NCI-H2107 (cell line): ENCODE measurements at places on chromosomes 3 and 15.

GRCh38 chr3:9193211-9193610 is 56.2 kb downstream of the SRGAP3 start:
- no peak for DNase-seq

DNA sequence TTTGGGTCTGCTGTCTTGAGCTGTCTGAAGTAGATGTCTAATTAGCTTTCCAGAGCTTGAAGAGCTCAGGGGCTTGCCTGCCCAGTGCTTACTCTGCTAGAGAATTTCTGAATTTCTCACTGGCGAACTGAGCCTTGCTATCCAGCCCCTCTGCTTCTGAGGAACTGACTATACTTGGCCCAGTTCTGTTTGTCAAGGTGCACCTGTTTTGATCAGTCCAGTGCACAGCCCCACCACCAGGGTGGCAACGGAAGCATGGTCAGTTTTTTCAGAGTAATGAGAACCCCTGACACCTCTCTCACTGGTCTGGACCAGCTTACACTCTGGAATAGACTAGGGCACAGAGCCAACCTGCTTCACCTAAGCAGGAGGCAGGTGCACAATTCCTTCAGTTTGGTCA is 25.2 kb downstream of the ITGB5 start:
- DNase-seq = no peak

- peak; percentile 41 for DNase-seq
These were observed 34.8 kb downstream of the CCNL1 start for GRCh38 chr3:157125101-157125500.

GRCh38 chr3:71443332-71443731 is 140.2 kb downstream of the FOXP1 start:
- no peak for DNase-seq

DNA sequence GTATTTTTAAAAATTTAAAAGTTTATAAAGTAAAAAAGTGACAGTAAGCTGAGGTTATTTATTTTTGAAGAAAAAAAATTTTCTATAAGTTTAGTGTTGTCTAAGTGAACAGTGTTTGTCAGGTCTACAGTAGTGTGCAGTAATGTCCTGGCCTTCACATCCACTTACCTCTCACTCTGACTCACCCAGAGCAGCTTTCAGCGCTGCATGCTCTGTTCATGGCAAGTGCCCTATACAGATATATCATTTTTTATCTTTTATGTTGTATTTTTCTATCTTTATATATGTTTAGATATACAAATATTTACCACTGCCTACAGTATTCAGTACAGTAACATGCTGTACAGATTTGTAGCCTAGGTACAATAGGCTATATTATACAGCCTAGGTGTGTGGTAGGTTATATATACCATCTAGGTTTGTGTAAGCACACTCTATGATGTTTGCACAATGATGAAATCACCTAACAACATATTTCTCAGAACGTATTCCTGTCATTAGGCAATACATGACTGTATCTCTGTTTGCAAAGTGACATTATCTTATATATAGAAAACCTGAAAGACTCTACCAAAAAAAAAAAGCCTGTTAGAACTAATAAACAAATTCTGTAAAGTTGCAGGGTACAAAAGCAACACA is 75.9 kb upstream of the TMC3 start:
- no peak for DNase-seq

DNA sequence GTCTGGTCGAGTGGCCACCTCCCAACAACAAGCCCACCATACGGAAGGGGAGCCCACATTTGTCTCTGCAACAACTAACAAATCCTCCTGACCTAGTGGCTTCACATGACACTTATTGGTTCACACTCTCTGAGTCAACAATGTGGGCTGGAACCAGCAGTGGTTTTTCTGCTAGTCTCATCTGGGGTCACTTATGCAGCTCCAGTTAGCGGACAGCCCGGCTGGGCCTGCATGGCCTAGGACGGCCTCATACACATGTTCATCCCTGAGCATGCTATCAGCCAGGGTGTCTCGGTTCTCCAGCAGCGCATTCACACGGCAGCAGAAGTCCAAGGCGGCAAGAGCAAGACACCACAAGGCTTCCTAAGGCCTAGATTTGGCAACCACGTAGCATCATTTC is 281.7 kb downstream of the XXYLT1 start:
- DNase-seq = no peak

DNA sequence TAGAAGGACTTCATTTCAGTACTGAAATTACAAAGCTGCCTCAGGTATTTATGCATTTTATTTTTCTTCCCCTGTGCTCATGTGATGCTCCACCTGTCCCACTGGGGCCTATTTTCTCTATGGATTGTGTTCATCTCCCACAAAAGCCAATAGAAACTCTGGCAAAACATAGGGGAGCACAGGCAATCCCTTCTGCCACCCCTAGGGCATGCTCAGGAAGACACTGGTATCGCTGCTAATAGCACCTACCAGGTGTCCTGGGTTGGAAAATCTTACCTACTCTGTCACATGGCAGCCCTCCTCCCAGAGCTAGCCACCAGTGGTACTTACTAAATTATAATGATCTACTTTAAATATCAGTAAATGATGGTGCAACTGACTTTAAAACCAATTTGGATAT is 427.4 kb downstream of the FGF12 start:
- no peak for DNase-seq

GRCh38 chr15:89802986-89803824 is 11.4 kb downstream of the ANPEP start:
- no peak for DNase-seq

DNA sequence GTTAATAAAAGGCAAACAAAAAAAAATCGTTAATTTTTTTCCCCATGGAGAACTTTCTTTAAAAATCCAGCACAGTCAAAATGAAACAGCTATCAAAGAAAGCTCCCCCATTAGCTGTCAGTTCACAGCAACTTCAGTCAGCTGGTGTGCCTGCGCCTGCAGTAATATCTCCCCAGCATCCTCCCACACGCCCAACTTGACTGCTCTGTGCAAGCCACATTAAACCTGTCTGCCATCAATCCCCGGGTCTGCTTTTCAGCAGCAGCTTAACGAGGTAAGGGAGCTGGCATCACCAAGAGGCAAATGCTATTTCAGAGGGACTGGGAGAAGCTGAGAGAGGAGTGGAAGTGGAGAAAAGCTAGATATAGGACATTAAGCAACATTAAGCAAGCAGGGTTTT is 337.5 kb downstream of the GAP43 start:
- no peak for DNase-seq

DNA sequence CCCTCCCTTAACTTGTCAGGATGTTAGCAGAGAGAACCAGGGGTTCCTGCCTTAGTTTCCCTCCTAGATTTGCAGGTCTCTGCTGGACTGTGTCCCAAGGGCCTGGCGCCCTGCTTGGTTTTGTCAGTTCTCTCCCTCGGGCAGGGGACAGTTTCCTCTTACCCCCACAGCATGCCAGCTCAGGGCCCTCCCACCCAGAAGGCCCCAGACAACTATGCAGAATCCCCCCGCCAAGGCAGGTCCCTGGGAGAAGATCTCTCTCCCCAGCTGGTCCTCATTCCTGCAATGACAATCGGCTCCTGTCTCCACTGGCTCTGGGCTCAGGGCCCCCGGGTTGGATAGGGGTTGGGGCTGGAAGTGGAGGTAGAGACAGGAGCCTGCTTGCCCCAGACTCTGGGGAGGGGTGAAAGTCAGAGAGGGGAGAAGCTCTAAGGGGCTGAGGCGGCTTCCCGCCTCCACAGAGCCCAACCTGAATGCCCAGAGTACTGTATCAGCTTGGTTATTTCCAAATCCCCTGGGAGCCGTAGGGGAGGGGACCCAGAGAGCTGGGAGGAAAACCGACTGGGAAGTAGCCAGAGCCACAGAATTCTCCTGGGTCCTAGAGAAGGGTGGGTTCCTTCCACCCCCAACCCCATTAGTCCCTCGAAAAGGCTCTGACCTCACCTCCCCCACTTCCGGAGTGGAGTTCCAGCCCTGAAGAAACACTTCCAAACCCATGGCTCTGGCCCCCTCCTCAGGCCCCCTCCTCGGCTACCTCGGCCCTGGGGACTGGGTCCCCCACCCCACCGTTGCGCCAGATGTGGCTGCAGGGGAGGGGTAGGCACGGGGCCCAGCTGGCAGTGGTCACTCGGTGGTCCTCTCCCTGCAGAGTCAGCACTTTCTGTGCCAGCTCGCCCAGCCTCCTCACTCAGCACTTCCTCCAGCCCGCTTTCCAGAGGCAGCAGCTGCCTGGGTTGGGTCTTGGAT is 3.8 kb upstream of the LOXL1 start:
- DNase-seq = peak; percentile 67

DNA sequence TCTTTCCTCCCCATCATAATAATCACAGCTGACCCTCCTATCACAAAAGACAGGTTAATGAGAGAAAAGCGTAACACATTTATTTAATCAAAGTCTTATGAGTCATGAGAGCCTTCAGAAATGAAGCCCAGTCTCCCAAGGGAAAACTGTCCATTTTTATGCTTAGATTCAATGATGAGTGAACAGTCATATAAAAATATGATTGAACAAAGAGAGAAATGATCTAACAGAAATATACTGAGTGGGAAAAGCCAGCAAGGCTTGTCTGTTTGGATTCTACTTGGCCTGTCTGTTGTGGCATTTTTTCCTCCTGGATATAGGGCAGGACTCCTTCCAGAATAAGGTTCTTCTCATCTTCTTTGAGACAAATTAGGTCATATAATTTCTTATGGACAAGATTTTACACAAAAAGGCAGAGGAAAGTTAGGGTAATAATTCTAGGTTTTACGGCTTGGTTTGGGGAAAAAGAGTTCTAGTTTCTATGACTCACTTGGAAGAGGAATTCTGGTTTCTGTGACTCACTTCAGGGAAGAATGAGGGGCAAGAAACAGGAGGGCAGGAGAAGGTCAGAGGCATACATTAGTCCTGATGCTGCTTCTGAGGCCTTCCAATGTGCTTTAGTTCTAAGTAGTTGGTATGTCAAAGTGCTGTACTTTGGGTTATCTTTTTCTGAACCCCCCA is 534.2 kb downstream of the ZIC1 start:
- no peak for DNase-seq

DNA sequence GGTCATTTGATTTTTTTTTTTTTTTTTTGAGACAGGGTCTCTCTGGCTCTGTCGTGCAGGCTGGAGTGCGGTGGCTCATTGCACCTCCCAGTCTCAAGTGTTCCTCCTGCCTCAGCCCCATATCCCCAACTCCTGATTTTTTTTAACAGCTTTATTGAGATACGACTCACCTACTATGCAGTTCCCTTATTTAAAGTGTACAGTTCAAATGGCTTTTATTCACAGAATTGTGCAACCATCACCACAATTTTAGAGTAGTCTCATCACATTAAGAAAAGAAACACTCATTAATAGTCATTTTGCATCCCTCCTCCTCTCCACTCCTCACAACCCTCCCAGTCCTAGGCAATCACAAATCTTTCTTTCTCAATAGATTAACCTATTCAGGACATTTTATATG is 1.9 kb upstream of the TRA2B start:
- no peak for DNase-seq

DNA sequence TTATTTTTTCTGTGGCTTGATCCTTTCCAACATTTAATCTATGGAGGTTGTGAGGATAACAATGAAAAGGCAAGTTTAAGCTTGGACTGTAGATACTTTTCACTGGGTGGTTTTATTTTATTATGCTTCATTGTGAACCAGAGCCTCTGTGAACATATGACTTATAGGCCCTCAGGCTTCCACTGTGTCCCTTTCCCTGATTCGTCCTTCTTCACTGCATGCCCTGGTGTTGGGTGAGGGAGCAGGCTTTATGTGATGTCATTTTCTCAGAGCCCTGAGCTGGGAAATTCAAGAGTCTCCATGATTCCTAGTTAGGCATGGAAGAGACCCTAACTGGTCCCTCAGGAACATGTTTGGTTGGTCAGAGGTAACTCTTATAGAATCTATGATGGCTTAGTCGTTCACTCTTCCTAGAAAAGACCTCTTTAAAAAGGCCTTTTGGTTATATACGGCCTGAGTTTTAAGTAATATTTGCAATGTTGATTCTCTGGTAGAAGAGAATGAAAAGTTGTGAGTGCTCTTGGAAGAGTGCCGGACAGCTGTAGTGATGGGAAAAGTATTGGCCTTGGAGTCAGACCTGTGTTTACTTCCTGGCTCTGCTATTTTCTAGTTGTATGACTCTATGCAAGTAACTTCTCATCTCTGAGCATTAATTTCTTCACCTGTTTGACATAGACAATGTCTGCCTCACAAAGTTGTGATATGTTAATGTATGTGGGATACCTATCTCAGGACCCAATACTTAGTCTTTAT is 168.4 kb downstream of the LPP start:
- no peak for DNase-seq

DNA sequence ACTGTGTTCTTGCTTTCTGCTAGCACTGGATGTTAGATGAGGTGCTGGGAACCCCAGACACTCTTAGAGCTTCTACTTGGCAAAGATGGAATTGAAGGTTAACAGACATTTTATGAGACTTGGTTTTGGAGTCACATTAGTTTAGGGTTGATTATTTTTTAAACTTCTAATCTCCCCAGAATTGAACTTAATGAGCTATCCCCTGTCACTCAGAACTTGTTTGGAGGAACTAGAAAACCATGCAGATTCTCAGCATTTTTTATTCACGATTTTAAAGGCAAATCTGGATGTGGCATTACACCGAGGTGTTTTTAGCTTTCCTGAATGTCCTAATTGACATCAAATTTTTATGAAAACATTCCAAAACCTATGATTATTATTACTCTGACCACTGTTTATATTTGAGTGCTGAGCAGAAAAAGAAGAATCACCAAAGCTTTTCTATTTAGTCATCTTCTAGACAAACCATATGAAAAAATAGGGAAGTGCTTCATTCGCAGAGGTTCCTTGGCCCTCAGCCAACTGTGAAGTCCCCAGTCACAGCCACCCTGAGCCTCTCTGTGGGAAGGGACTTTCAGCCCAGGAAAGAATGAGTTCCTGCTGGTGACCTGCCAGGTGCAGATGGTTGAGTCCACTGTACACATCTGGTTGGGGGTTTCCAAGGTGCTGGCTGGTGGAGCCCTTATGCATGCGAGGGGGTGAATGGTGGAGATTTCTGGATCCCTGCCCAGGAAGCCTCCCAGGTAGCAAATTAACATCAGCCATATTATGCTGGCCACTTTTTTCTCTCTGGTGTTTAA is 196.0 kb upstream of the TOPAZ1 start:
- no peak for DNase-seq

DNA sequence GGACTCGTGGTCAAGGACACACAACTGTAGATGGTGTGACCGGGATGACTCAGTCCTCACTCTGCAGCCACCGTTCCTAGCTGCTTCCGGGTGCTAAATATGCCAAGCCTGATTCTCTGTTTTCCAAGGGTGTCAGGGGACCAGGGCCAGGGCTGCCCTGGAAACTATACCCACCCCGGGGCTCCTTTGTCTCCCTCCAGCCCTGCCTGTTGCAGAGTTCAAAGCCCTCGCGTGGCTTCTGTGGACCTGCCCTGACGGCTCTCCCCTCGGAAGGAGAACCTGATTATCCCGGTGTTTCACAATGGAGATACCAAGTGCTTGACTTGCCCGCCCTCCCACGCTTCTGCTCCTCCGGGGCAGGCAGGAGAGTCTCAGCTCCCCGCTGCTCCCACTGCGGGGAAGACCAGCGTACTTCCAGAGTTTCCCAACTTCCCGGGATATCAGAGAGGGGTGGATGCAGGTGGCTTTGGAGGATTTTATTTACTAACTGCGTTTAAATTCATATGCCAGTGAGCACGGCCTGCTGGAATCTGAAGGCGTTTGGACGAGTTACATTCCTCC is 125.0 kb downstream of the ASB7 start:
- no peak for DNase-seq

- no peak for DNase-seq
These were observed 160.5 kb downstream of the FNDC3B start for GRCh38 chr3:172199850-172200369.

- DNase-seq = no peak
These were observed 46.8 kb upstream of the SLC6A1 start for GRCh38 chr3:10945683-10946287.

GRCh38 chr3:140910860-140911259 is 30.8 kb upstream of the SLC25A36 start:
- DNase-seq = no peak

- DNase-seq = no peak
These were observed 1.1 kb downstream of the LTK start for GRCh38 chr15:41512512-41512939.
